ENCODE measurements at places on chromosomes 2 and 18. TPM values are rescaled to one million over a fixed set of nuclear protein-coding genes. Genes with fewer than 3 reads are reported as not detected.

The KIAA2012 gene
- total RNA-seq, result 0.07 TPM

The UGP2 gene
- 56.9 TPM for total RNA-seq

DNA sequence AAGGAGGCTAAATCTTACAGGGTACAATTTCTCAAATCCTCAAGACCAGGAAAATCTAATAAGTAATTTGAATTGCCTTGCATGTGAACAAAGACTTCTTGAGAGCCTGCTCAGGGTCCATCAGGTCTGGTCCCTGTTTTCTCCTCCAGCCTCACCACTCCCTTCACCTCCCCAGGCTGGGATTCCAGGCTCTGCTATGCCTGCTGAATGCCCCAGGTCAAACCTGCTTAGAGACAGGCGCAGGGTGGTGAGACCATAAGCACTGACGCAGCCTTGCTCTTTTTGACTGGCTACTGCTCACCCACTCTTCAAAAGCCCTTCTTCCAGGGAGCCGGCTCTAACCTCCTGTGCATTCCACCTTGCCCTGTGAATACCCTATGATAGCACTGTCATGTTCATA lies 356.4 kb upstream of the ACVR2A start:
- DNase-seq, result no peak

- no peak for DNase-seq
Observed at GRCh38 chr2:121167411-121167810, 117.6 kb downstream of the TFCP2L1 start.

DNA sequence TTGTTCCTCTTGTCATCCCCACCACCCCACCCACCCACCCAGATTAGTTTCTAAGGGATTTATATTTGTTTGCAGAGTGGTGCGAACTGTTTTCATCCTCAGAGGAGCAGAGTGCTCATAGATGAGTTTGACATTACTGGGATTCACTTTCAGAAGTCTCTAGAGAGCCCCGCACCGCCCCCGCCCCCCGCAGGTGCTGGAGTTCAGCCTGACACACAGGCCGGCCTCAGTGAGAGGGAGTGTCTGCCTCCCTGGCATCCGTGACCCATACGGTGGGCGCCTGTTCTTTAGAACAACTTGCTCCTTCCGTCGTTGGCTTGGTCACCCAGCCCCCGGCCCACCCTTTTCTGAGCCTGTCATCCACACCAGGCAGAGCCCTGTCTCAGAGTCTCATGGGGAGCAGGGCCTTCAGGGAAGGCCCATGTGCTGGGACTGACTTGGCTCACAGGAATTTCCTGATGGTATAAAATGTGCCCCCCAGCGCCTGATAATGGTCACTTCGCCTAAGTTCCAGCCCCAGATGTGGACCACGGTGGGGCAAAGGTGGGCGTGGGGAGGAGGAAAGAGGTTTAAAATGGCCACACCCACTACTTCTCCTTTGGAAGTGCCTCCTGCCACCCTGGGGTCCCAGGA lies 44.3 kb downstream of the HPCAL1 start:
- no peak for DNase-seq

DNA sequence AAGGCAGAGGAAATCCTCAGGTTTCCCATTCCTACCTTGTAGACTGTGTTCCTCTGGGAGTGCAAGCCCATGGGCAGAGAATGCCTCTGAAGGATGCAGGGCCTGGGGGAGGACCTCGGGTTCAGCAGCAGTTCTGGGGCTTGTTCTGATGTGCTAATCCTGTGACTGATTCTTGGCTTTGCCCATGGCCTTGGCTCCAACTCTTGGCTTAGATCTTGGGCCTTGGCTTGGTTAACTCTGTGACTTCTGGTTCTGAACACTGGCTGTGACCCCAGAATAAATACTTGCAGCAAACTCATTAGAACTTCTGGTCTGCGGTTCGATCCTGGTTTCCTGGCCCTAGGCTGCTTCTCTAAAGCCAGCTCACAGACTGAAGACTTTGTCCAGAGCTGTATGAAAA lies 366.9 kb upstream of the ZEB2 start:
- no peak for DNase-seq
